ENCODE measurements at places on chromosomes 6 and 20. TPM values are rescaled to one million over a fixed set of nuclear protein-coding genes. Genes with fewer than 3 reads are reported as not detected.

KHDC1L gene
- 1.2 TPM for total RNA-seq

OR11A1 gene
- total RNA-seq, result not detected

LY6G6F gene
- not detected for total RNA-seq

NOTCH4 gene
- 5.3 TPM for total RNA-seq

IMPG1 gene
- total RNA-seq, result not detected

ACTL10 gene
- 0.82 TPM for total RNA-seq

PAK1IP1 gene
- total RNA-seq, result 32.2 TPM

GPR6 gene
- total RNA-seq, result 7.3 TPM

KATNA1 gene
- 23.6 TPM for total RNA-seq

PTK6 gene
- not detected for total RNA-seq

C4B gene
- total RNA-seq, result 9.0 TPM

PPP1R3G gene
- 1.6 TPM for total RNA-seq

NQO2 gene
- 6.1 TPM for total RNA-seq

CPNE5 gene
- total RNA-seq, result 12.6 TPM

HLA-F gene
- total RNA-seq, result 0.82 TPM

POU5F1 gene
- not detected for total RNA-seq

PBOV1 gene
- not detected for total RNA-seq

SPDEF gene
- not detected for total RNA-seq

CEP43 gene
- 75.8 TPM for total RNA-seq

DNMT3B gene
- total RNA-seq, result 6.5 TPM

SLC18B1 gene
- 17.5 TPM for total RNA-seq

SIGLEC1 gene
- total RNA-seq, result under 0.01 TPM

SRSF6 gene
- 44.0 TPM for total RNA-seq
